ENCODE measurements at places on chromosomes 2 and 18.
A peak's percentile ranks its signal among the peaks of the same experiment; 100 is the strongest.

- peak; percentile 61 for DNase-seq
Measured at GRCh38 chr2:172639823-172640222, 83.9 kb downstream of the PDK1 start.

DNA sequence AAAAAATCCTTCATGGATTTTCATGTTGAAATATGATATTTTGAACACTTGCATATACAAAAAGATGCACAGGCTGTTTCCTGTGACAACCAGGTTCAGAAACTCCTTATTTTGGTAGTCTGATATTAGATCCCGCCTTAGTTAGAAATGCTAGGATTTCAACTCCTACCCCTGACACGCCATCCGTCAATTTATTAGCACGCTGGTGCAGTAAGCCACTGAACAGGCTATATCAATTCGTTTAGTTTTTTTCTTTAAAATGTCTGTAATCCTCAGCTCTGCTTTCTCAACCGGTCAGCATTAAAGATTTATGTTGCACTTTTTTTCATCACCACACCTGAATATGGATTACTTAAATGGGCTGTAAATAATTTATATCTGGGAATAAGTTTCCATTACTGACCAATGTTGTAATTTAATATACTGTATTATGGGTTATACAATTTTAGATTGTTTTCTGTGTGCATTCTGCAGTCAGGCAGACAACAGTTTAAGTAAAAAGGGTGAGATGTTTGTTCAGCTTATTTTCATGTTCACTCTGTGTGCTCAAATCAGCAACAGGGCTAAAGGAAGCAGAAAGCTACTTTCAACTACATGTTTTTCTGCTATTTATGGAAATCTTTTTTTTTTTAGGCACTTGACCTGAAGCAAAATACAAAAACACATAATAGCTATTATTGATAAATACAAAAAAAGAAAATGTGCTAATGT is 227.7 kb downstream of the ARHGAP15 start:
- no peak for DNase-seq

DNA sequence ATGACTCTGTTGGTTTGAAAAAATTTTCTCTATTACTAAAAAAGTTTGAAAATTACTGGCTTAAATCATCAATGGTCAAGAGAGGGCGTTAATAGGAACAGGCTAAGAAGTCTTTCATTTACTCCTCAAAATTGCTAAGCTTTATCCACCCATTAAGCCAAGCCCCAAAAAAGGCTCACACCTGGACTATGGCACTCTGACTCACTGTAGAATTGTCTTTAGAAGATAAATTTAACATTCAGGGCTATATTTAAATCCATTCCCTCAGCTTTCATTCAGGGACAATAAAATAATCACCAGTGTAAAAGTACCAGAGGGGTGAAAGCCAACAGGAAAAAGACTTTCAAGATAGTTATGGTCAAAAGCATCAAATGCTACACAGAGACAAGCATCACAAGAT is 80.0 kb downstream of the SESTD1 start:
- no peak for DNase-seq

GRCh38 chr2:156728328-156728727 is 292.1 kb downstream of the GPD2 start:
- no peak for DNase-seq

DNA sequence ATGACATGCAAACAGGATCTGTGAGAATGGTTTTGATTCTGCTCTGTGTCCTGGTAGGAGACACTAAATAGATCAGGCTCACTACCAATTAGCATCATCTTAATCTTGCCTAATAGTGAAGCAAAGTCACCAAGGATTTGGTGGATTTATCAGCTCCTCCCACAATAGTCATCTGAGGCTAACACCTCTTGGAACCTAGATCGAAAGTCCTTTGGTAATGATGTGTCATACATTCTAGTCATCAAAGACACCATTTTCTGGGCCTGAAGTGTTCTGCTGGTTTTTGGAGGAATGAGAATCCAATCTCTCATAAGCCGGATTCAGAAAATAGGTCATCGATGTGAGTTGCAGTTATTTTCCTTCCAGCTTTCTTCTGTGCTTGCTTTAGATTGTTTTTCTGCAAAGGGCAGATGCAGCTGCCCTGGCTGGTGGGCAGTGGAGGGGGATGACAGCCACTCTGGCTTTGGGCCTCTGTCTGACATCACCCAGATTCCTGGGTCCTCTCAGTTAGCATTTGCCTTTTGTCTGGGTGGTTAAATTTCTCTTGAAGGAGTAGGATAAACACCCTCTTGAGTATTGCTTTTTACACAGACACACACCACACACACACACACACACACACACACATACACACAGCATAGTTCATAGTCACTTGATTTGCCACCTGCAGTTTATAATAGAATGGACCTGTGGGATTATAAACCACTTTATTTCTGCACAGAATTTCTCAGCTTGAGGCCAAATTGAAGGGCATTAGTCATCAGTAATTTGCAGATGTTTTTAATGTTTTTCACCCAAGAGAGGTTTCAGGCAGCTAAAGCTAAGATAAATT is at the start of gene MYO3B:
Gene MYO3B (plus strand): TSS at position 198 of the 832 bp plus-strand sequence. CDS start 141 bp downstream, at position 339.
- DNase-seq = peak; percentile 12

- peak; percentile 46 for DNase-seq
Measured at GRCh38 chr2:28080911-28081310, 190.4 kb downstream of the BABAM2 start.

Measured in AG08395 (cell line).